ENCODE measurements at places on chromosomes 16 and 17. TPM values are rescaled to one million over a fixed set of nuclear protein-coding genes. Genes with fewer than 3 reads are reported as not detected.

GFAP gene
- 1.5 TPM for total RNA-seq

KCNG4 gene
- total RNA-seq = not detected

LRRC36 gene
- total RNA-seq = 0.39 TPM

NEUROD2 gene
- not detected for total RNA-seq

HOXB4 gene
- total RNA-seq = not detected

FBXL16 gene
- total RNA-seq = 22.7 TPM

SLC5A10 gene
- total RNA-seq = not detected

CNGB1 gene
- total RNA-seq = not detected

DNA sequence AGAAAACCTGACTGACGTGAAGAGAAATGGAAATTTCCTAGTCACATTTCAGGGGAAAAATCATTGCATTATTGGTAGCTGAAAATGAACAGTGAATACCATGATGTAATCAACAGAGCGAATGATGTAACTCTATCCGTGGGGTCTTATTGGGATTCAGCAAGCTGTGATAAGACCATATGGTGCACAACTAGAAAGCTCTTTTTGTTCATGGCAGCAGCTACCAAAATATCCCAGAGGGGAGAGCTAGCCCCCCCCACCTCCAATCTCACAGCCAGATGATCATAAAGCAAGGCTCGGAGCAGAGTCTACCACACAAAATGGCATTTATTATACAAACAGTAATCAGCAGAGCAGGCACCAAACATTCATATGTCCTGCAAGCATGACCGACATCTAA is 22.2 kb upstream of the DNAH17 start:
- no peak for DNase-seq

DNA sequence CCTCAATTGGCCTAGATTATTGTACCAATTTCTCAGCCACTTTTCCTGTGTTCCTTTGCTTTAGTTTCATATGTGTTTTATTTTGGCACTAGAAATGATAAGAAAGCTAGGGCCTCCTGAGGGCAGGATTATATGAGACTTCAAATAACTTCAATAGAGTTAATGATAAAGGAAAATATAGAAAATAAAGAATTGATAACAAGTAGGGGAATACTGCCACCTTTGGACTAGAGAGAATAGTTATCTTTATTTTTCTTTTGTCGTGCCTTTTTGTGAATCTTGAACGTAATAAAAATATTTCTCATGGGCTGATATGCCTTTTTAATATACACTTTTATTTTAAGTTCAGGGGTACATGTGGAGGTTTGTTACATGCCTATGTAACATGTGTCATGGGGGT is 29.3 kb upstream of the RBL2 start:
- DNase-seq = no peak

DNA sequence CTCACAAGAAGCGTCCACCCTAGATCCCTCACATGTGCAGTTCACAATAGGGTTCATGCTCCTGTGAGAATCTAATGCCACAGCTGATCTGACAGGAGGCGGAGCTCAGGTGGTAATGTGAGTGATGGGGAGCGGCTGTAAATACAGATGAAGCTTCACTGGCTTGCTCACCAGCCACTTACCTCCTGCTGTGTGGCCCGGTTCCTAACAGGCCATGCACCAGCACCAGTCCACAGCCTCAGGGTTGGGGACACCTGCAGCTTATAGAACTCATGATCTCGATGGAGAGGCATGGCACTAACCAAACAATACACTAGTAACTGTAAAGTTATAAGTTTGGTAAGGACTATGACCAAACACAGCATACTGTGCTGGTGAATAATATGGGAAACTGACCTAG is 368.0 kb upstream of the CDH5 start:
- DNase-seq = no peak

DNA sequence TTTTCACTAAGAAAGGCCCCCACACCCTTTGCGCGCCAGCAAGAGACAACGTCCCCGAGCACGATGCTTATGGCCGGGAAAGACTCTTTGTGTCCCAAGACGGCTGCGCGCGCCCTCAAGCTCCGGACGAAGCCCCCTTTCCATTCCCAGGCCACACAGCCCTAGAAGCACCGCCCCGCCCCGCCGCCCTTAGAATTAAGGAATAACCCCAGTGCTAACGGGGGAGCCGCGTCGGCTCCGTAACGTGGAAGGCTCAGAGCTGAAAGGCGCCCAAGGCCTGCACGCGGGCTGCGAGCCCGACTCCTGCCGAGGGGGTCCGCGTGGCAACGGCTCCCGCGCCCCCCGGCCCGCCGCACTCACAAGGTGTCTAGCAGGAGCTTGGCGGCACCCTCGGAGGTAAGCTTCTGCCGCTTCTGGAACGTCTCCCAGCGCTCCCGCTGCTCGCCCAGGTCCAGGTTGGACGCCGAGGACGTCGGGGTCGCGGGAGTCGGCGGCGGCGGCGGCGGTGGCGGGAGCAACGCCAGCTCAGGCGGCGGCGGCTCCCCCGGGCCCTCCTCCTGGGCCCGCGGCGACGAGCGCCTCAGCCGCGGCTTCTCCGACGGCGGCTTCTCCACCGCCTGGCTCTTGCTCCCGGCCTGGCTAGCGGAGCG is 477 bp downstream of the CENPV start:
- peak; percentile 68 for DNase-seq

DNA sequence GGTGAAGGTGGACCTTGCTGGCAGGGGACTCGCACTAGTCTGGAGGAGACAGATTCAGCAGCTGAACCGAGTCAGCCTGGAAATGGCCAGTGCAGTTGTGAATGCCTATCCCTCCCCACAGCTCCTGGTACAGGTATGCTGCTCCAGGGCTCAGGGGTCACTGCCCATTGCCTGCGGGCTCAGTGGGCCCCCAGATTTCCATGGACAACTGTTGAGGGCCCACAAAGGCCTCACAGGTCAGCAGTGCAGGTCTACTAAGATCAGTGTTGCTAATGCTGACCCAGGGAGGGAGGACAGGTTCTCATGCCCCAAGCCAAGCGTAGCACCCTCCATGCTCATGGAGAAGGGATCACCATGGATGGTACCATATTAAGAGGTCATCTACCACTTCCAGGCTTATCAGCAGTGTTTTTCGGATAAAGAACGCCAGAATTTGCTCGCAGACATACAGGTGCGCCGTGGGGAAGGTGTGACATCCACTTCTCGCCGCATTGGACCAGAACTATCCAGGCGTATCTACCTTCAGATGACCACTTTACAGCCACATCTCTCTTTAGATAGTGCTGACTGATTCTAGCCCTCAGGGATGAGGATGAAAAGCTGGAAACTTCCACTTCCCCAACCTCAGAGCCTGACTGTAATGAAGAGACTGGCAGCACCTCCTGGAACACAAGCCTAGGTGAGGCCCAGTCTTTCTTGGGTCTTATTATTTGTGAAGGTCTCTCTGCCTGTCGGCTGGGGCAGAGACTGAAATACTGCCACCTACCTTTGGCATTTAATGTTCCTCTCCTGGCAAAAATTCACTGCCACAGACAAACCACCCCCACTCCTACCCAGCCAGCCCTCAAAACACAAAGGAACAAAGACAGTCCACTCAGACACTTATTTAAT is 7.6 kb downstream of the EME1 start:
- DNase-seq = no peak

GRCh38 chr17:65696739-65697394 is 135.4 kb upstream of the AXIN2 start:
- no peak for DNase-seq

- no peak for DNase-seq
Observed at GRCh38 chr17:63544467-63545301, 5.6 kb upstream of the DCAF7 start.

DNA sequence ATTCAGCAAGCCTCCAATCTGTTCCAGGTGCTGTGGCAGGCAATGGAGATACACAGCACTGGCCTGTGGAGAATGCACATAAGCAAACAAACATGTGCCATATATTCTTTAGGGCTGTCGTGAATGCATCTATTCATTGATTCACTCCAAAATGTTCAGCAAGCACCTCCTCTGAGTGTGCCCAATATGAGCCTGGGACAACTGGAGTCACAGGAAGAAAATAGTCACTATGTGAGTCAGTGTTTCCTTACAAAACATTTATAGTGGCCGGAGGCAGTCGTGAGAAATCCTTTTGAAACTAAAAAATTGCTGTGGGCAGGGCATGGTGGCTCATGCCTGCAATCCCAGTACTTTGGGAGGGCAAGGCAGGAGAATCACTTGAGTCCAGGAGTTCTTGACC is 310.1 kb downstream of the CA10 start:
- DNase-seq = no peak

DNA sequence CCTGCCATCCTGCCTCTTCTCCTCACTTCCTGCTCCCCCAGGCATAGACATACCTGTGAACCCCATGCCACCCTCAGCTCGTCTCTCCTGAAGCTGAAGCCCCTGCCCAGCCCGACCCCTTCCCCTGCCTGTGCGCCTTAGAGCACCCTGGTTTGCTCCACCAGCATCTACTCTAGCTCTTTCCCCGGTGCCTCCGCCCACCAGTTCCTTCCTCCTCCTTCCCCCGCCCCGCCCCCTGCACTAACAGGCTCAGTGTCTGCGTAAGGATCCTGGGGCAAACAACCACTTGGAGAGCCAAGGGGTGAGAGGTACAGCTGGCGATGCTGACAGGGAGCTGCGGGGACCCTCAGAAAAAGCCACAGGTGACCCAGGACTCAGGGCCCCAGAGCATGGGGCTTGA is 1.9 kb downstream of the GPR142 start:
- peak; percentile 56 for DNase-seq

GRCh38 chr17:28033972-28034714 is 8.3 kb upstream of the NLK start:
- DNase-seq = no peak

GRCh38 chr17:82113941-82114340 is 15.9 kb upstream of the FASN start:
- no peak for DNase-seq

DNA sequence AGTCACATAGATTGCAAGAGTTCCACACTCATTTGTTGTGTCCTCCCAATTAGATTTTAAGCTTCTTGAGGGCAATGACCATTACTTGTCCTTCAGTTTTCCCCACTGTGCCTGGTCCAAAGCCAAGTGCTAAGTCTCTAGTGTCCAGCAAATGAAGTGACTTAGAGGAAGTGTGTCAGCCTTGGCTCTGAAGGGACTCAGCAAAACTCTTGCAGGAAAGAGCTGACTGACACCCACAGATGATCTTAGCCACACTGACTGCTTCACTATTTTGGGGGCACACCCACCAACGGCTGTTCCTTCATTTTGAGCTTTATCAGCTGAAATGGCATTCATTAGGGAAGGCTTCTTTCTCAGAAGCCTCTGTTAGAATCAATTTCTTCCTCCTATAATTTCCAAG is 358.1 kb downstream of the UTP18 start:
- no peak for DNase-seq

DNA sequence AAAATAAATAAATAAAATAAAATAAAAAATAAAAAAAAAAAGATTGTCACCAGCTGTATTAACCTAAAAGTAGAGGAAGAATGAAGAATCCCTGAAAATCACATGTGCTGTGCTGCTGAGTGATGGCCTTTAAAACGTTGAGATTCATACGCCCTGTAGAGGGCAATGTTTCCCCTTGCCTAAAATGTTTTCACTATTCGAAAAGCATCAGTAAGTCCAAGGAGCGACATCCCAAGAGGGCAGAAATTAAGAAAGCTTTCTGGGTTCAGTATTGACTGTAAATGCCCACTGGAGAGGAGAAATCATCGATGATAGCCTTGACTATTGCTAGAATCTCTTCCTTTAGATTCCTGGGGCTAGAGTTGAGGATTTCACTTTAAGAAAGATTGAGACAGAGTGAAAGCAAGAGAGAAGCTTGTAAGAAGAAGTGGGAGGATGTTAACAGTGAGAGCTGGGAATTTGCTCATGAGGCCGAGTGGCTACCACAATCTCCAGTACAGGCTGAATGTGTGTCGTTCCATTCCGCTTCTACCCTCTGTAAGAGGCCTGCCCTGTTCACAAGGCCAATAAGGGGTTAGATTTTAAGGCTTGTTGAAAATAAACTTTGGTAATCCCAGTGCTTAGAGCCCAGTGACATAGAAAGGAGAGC is 170.8 kb upstream of the FAM20A start:
- no peak for DNase-seq

DNA sequence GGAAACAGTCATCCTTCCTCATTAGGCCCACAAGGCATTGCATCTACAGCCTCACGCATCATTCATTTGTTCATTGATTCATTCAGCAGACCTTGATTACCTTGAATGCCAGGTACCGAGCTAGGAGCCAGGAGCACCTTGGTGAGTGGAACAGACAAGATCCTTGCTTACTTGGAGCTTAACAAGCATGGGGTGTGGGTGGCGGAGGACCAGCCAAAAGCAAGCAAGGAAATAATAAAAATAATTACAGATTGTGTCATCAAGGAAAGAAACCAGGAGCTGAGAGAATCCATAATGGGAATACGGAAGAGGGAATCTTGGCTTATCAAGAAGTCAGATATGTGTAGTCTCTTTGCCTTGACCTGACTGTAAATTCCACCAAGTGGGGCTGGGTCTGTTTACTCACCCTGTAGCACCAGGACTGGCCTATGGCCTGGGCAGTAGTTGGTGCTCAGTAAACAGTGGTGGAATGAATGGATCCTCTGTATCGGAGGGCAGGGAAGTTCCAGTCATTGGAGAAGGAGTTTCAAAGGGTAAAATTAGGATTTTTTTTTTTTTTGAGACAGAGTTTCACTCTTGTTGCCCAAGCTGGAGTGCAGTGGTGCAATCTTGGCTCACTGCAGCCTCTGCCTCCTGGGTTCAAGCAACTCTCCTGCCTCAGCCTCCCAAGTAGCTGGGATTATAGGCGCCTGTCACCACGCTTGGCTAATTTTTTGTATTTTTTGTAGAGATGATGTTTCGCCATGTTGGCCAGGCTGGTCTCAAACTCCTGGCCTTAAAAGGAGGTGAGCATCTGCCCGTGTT is 157.7 kb downstream of the MSI2 start:
- DNase-seq = no peak

GRCh38 chr16:1470481-1471251 is 4.2 kb downstream of the CLCN7 start:
- no peak for DNase-seq

GRCh38 chr16:62597875-62598274 is 561.6 kb upstream of the CDH8 start:
- no peak for DNase-seq

- DNase-seq = no peak
Observed at GRCh38 chr16:54654429-54654828, 276.2 kb upstream of the IRX5 start.

DNA sequence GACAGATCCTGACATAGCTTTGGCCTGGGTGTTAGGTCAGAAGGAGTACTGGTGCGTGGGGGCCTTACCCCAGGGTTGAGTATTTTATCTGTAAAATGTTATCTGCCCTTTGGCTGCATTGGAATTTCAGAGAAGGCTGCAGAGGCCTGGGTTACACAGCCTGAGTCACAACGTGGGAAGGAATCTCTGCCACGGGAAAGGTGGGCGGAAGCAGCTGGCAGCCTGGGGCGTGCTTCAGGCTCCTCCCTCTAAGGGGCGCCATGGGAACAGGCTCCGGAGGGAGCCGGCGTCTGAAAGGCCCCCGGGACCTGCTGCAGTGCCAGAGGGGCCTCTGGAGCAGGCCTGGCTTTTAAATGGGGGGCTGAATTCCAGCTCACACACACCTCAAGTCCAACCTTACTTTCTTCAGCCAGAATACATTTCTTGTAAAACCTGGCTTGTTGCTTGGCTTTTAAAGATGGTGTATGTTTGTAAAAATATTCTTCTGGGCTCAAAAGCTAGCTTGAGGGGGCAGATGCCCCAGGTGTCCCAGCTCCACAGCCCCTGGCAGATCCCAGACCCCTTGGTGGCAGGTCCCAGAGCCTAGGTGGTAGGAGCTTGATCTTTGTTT is 142.2 kb downstream of the RAB11FIP4 start:
- DNase-seq = peak; percentile 72
